CD4-positive, alpha-beta T cell (primary cell): ENCODE measurements at places on chromosomes 5 and 9.

- DNase-seq, result no peak
These were observed 19.5 kb upstream of the B4GALT1 start for GRCh38 chr9:33186457-33187168.

DNA sequence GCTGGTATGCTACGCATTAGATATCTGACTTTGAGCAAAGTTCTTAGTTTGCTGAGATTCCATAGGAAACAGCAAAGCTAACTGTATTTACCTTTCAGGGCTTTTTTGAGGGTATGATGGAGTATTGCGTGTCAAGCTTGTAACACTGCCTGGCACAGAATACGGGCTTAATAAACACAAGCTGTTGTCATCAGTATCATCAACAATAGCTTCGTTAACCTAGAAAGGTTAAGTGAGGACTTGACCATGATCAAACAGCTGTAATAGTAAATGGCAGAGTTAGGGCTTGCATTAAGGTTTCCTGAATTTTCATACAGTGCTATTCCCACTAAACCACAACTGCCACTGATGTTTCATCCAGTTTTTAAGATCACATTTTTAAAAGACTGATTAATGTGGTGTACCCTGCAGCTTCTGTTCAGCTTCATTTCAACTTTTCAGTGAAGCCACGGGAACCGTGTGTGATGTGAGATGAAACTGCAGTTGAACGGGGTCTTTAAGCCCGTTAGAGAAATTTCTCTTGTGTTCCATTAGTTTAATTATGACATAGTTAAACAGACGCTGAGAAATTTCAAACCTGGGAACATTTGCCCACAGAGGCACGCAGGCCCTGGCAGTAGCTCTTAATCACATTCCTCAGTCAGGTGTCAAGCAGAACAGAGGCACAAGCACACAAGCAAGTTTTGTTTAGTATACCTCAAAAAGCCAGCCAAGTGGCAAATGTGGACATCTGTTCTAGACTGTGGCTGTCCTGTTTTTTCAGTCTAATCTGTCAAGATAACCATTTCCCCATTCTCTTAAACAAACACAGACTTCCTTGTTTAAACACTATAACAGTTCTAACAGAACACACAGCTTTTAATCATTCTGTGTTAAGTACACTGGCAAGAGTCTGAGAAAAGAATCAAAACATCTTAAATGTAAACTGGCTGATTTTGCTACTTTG lies 147.1 kb downstream of the ZNF608 start:
- no peak for DNase-seq

DNA sequence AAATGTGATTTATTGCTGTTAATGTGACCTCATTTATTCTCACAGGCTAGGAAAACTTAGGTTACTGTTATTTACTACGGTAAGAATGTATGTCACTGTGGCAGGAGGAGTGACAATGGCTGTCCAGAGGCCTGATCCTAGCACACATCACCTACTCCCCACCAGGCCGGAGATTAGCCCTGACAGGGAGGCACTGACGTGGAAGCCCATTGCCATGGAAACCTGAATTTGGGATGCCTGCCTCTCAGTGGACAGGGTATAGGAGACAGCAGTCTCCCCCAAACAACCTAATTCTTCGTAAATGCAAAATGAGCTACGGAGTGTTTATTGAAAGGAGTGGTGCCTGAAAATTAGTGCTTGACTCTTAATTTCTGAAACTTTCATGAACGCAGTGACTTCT lies 87.6 kb upstream of the SMARCA2 start:
- no peak for DNase-seq

DNA sequence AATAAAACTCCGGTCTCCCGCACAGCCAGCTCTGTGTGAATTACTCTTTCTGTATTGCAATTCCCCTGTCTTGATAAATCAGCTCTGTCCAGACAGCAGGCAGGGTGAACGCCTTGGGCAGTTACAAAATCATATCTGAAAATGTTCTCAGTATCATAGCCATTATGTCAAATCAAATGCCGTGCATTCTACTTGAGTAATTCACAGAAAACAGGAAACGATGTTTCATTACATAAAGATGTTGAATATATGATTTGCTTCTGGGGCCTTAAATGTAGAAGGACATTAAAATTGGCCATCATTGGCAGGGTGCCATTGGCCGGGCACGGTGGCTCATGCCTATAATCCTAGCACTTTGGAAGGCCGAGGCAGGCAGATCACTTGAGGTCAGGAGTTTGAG lies 8.5 kb downstream of the POLR3G start:
- DNase-seq, result no peak
